ENCODE measurements at places on chromosomes 2 and 18.

DNA sequence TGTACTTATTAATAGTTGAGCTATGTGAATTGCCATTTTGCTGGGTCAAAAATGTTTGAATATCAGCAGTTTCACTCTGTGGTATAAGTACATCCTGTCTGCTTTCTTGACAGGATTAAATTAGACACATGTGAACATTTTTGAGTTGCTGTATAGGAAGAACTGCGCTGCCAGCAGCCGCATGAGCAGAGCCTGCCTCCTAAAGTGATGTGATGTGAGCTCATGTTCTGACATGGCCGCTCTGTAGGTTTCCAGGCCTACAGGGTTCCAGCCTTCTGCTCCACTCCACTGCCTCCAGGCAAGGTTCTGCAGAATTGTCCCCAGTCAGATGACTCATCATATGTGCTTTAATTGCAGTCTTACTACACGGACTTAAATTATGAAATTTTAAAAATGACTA lies 119.7 kb upstream of the NFATC1 start:
- DNase-seq, result no peak

DNA sequence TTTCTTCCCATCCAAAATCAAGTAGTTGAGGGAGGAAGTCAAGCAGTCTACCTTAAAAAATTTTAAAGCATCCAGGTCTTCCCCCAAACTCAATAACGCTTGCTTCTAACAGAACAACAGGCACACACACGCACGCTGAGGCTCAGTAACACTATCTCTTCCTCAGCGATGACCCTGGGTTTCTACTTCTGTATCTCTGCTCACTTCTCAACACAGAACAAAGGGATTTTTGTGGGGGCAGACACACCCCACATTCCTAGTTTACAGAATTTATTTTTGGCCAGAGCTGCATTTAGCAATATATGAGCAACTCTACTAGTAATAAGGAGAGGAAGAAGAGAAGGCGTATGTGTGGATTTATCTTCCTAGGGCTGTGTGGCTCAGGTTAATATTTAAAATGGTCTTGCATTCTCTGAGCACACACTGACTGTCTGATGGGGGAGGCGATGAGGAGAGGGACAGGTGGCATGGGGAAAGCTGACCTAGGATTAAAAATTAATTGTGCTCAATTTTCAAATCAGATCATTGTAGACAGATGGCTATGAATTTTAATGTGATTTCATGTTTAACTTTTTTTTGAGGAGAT lies 71.3 kb upstream of the PPM1B start:
- DNase-seq, result no peak

DNA sequence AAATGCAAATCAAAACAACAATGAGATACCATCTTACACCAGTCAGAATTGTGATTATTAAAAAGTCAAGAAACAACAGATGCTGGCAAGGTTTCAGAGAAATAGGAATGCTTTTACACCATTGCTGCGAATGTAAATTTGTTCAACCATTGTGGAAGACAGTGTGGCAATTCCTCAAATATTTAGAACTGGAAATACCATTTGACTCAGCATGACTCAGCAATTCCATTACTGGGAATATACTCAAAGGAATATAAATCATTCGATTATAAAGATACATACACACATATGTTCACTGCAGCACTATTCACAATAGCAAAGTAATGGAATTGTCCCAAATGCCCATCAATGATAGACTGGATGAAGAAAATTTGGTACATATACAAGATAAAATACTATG lies 516.7 kb downstream of the ERBB4 start:
- no peak for DNase-seq

DNA sequence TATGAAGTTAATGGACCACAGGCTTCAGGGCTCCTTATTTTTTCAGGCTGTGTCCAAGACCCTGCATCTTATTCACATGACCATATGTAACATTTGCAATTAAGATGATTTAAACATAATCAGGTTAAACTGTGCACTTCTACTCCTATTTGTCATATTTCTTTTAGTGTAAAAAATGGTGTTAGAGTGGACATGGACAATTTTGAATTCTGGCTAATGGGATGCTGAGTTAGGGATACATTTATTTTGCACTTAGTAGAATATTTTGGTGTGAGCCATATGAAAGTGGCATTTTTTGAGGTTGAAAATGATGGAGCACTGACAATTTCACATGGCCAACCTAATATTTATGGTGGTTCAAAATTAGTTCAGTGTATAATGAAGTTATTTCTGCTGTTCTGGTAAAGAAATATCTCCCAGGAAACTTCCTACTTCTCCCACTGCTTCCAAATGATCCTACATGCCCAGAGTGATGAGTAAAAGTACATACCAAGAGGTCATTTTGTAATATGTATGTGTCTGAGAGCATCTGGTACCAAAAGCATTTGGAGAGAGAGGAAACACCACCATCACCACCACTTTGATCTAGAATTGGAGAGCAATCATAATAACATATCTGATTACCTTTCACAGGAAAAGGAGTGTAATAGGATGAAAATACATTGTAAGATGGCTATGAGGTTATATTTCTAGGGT lies 36.0 kb downstream of the GULP1 start:
- no peak for DNase-seq

- DNase-seq, result no peak
Measured at GRCh38 chr2:37037771-37038170, 46.4 kb downstream of the HEATR5B start.

DNA sequence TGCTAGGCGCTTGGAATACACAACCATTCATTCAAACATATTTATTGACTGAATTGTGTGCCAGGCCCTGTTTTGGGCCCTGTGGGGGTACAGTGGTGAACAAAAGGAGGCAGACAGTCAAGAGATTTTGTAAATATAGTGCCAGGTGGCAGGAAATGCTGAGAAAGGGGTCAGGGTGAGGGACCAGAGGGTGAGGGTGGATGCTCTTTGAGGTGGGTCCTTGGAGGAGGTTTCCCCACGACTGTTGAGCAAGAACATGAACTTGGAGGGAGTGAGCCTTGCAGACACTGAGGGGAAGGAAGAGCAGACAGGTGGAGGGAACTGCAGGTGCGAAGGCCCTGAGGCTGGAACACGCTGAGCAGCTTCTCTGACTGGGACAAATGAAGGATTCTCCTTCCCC lies 40.7 kb downstream of the ODC1 start:
- DNase-seq, result no peak

GRCh38 chr18:69622961-69623360 lies 222.3 kb downstream of the DOK6 start:
- no peak for DNase-seq

GRCh38 chr2:204775766-204776165 lies 230.5 kb downstream of the PARD3B start:
- DNase-seq, result no peak

- no peak for DNase-seq
Measured at GRCh38 chr2:100640431-100641124, 77.8 kb downstream of the PDCL3 start.

GRCh38 chr2:74566076-74566753 lies 11.7 kb downstream of the DOK1 start:
- no peak for DNase-seq

GRCh38 chr2:143524119-143524553 lies 394.9 kb downstream of the ARHGAP15 start:
- DNase-seq, result no peak

GRCh38 chr2:1371082-1371481 lies 42.2 kb upstream of the TPO start:
- DNase-seq, result no peak

DNA sequence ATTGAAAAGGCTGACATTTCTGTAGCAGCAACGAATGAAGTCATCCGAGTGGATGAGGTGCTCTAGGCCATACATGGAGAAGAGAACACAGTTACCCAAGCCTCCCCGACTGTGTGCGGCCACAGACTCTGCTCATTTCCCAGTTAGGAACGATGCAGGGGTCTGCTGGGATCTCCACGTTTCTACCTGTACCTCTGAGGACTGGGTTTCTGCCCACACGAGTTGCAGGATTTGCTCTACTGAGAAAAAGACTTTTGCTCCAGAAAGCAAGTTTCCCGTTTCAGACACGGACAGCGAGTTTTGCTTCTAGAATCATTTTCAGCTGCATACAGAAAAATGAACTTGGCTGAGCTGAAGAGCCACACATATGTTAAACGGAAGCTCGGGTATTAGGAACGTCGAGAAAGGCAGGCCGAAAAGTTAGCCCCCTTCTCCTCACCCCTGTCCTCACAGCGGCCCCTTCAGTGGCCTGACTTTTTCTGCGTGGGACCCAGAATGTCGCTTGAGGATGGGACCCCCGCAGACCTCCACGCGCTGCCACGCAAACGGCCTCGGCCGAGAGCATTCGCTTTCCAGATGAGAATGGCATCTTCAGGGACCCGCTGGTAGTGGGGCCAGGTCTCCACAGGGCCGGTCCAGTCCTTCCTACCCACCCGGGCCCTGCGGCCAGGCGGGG lies 582 bp upstream of the RAB31 start:
- no peak for DNase-seq

DNA sequence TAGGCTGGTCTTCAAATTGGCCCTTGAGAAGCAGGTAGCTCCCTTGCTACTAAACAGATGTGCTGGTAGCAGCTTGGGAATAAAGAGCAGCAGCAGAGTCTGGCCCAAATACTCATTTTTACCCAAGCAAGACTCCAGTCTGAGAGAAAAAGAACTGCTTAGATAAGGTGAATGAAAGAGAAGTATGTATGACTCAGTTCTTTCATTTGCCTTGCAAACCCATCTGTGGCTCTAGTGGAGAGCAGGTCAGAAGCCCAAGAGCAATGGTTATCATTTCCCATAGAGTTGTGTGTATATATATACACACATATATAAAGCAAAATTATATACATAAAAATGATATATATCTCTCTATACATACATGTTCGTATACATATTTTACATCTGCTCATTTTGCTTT lies 80.3 kb downstream of the CAMKMT start:
- no peak for DNase-seq

DNA sequence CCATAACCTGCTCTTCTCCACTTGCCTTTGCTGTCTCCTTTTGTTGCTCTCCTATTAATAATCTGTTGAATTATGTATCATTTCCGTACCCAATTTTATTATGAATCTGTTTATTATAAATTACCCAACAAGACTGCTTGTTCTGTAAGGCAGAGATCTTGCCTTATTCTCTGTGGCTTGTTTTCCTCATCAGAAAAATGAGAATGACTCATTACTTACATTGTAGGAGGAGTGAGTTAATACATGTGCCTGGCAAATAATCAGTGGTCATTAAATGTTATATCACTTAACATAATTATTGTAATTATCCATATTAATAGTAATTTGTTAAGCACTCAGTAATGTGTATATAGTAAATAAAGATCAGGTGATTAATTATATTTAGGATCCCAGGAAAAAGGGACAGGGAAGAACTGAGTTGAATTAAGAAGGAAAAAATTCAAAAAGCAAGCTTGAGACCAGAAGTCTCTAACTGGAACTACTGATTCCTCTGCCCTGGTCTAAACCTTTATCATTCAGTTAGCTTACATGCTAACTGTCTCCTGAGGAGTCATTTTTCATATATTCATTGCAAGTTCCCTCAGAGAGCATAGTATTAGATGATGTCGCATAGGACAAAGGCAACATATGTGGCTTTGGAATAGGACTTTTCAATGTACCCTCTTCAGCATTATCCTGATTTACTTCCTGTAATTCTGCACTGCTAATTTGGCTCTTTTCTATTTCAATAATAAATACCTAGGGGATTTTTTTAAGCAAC lies 335.7 kb downstream of the GALNT13 start:
- DNase-seq, result no peak

- DNase-seq, result no peak
Measured at GRCh38 chr2:169222665-169223064, 139.7 kb downstream of the LRP2 start.

DNA sequence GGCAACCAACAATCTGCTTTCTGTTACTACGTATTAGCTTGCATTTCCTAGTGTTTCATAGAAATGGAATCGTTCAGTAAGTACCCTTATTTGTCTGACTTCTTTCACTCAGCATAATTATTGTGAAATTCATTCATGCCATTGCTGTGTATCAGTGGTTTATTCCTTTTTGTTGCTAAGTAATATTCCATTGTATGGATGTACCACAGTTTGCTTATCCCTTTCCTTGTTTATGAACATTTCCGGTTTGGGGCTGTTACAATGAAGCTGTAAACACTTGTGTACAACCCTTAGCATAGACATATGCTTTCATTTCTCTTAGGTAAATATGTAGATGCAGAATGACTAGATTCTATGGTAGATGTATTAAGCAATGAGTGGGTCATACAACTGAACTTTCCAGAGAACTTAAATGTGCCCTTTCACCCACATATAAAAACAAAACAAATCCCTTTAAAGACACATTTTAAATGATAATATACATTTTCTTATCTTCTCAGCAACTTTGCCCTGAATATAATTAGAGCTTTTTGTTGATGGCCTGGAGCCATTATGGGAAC lies 21.9 kb downstream of the FER1L5 start:
- DNase-seq, result no peak

- DNase-seq, result no peak
Measured at GRCh38 chr2:128500138-128500800, 181.6 kb upstream of the HS6ST1 start.

DNA sequence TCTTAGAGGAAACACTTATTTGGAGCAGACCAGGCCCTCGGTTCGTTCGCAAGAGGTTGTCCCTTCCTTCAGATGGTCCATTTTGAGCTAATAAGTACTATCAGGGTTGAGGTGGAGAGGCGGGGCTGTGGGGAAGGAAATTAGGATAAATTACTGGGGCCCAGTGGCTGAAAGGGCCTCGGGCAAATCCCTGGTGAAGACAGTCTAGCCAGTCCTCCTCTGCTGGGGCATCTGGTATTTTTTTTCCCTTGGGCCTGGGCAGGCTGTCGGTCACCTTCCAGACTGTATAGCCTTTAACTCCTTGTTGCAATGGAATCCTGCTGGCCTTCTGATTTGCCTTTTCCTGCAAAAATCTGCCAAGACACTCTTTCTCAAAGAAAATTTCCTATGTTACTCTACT lies 1.7 kb upstream of the MYO3B start:
- DNase-seq, result no peak

- DNase-seq, result no peak
Measured at GRCh38 chr2:11506611-11506969, 27.3 kb upstream of the GREB1 start.

- no peak for DNase-seq
Measured at GRCh38 chr18:6574631-6575030, 154.9 kb upstream of the ARHGAP28 start.

DNA sequence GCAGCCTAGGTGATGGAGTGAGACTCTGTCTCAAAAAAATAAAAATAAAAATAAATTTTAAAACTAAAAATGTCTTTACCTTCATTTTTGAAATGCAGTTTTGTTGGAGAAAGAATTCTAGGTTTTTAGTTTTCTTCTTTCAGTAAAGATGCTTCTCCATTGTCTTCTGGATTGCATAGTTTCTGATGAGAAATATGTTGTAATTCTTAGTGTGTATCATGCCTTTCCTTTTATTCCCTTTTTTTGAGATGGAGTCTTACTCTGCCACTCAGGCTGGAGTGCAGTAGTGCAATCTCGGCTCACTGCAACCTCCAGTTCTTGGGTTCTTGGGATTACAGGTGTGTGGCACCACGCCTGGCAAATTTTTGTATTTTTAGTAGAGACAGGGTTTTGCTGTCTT lies 130.0 kb upstream of the FBXO11 start:
- DNase-seq, result no peak

DNA sequence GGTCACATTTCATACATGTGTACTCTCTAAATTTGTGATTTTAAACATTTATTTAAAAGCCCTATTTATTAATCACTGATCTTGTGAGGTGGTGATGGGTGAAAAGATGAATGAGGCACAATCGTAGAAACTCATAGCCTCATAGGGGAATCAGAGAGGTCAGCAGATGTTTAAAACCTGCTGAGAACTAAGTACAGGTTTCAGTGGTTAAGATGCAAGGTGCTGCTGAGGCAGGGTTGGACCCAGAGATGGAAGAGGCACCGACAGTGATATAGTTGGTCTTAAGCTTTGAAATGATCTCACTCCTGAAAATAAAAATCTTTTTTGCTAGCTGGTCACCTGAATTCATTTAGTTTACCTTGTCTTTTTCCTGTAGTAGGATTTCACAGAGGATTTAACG lies 49.6 kb downstream of the LINC00305 start:
- no peak for DNase-seq

Data from stimulated activated CD4-positive, alpha-beta T cell treated with anti-CD3 and anti-CD28 coated beads, Interleukin-12 subunit alpha, Interleukin-12 subunit beta, amount 100 ng/mL, for 24 hours (primary cell).